ENCODE measurements at places on chromosomes 6 and 20.

DNA sequence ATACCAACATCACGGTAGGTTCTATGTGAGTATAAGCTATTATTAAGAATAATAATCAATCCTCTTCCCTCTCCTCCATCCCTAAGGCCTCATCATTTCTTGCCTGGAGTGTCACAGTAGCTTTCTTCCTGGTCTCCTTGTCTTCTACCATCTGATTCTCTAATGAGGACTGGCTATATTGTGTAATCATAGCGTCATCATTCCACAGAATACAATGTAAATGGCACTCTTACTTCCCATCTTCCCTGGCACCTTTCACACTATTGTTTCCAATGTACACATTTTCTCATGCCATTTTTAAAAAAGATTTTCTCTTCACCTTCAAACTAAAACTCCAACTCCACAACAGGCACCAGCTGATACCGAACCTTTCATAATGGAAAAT, 2.2 kb upstream of the BTN3A2 start:
- no peak for DNase-seq

DNA sequence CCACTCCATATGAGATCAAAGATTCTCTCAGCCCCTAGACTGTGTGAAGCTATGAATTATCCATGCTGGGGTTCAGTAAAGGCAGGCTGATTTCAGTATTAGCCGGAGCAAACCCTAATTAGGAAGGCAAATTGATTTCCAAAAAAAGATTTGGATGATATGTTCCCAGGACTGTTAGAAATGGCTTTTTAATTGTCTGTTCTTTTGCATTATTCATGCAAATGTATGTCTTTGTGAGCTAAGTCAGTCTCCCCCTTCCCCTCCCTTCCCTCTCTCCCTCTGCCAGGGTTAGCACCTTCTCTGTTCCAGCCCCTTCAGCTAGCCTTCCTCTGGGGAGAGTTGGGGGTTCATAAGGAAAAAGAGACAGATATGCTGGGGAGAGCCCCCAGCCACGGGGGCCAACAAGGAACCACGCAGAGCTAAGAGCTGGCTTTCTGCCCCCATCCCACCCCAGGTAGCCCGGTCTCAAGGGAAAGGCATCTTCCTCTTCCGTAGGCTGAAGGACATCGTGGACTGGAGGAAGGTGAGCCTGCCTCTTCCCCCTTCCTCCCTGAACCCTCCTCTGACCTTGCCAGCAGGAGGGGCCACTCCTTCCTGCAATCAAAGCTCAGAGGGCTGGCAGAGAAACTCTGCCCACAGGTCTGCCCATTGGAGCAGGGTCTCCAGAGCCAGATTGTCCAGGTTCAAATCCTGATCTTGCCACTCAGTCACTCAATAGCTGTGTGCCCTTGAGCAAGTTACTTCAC, 32.3 kb downstream of the PDRG1 start:
- DNase-seq: no peak

DNA sequence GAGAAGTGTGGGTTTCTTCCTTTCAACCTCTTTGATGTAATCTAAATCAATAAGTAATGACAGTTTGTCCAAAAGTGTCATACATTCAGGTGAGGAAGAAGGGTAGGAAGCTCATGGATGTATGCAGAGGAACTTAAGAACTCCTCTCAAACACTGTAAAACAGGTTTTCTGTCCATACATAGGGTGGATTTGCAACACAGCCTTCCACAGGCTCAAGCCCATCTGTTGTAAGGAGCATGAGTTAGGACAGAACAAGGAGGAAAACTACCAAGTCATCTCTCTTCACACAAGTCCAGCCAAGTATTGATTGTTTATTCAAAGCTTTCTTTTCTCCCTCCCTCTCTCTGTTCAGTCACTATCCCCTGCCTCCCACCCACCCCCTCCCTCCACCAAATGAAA, 49.0 kb upstream of the CDYL start:
- DNase-seq: no peak

DNA sequence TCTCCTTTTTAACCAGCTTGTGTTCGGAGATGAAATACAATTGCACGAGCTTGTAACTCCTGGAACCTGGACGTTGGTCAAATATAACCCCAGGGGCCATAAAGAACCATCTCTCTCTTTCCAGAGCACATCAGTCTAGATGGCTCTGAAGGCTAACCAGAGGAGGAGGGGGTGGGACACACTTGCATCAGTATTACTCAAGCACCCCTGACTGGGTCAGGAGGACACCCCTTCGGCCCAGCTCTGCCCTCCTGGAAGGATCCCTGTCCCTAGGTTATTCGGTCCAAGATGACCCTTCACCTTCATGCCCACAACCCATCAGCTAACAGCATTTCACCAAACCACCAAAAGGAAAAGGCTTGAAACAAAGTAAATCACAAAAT, 67.1 kb downstream of the FYN start:
- DNase-seq: no peak

DNA sequence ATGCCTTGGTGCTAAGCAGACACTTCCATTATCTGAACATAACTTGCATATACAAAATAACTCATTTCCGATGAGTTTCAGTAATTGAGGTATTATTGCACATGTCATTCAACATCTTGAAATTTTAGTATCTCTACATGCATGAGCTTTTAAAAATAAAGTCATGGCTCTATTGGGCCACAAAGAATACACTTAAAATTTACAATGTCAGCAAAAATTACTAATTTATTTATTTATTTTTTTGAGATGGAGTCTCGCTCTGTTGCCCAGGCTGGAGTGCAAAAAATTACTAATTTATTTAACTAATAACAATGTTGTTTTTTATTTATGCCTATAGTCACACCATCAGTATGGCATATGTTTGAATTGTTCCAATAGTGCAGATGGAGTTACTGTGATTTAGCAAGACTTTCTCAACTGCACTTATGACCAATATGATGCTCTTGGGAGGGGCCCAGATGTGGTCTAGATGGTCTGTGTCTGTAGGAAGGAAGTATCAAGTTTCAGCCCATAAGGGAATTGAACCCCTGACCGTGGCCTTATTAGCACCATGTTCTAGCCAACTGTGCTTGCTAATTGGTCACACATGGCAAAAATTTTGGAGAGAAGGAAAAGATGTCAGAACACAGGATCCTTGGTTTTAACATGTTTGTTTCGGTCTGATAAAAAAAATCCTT, 370.7 kb upstream of the TSHZ2 start:
- no peak for DNase-seq

GRCh38 chr6:119207971-119208725, 129.7 kb upstream of the FAM184A start:
- DNase-seq: peak; percentile 55

DNA sequence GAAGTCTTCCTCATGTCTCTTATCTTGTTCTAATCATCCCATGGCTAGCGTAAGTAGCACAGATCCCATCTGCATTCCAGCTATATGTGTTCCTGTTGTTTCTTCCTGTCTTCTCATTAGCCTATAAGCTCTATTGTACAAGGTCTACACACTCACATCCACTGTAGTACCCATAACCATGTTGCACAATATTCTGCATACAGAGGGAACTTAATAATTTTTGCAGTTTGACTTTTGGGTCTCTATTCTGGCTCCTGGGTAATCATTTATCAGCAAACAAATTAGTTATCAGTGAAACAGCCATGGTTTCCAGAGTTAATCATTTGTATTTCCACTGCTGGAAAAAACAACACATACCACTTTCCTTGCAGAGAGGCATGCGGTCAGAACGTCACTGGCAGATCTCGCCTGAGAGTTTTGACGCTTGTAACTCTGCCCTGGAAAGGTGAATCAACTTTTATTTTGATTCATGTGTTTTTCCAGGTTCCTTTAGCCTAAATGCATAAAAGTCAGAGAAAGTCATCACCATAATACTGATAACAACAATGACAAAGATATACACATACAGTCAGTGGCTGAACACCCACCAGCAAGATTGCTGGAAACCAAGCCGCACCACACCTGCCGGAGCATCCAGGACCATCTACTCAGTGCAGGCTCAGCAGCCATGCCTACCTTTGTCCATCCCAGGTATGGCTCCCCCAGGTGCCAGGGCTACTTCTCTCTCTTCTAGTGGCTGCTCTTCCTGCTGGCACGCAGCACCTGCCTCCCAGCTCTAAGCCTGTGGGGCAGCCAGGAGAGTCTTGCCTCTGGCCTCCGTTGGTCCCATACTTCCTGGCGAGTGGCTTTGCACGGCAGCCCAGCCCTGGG, 158.2 kb downstream of the QRSL1 start:
- no peak for DNase-seq

GRCh38 chr6:163897669-163898068, 483.2 kb downstream of the QKI start:
- DNase-seq: no peak

- DNase-seq: no peak
Measured at GRCh38 chr6:255041-255750, 37.1 kb upstream of the DUSP22 start.

GRCh38 chr6:132400883-132401617, at the start of gene MOXD1:
TSS of gene MOXD1 (minus strand) at chr6:132401475. CDS start at chr6:132401426, 49 bp downstream.
- peak; percentile 34 for DNase-seq

DNA sequence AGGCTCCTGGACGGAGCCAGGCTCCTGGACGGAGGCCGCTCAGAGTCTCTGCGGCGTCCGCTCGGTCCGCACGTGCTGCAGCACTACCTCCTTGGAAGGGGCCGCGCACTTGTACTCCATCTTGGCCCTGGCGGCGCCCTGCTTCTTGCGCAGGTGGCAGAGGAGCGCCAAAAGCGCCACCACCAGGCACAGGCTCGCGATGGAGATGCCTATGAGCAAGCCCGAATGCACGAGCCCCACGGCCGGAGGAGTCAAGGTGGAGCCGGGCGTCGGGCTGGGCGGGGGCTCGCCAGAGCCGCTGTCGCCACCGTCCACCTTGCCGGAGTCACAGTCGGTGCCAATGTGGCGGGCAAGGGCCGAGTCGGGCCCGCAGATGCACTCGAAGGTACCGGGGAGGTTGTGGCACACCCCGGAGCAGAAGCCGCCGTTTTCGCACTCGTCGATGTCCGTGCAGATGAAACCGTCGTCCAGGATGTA, 1.7 kb downstream of the THBD start:
- DNase-seq: no peak

DNA sequence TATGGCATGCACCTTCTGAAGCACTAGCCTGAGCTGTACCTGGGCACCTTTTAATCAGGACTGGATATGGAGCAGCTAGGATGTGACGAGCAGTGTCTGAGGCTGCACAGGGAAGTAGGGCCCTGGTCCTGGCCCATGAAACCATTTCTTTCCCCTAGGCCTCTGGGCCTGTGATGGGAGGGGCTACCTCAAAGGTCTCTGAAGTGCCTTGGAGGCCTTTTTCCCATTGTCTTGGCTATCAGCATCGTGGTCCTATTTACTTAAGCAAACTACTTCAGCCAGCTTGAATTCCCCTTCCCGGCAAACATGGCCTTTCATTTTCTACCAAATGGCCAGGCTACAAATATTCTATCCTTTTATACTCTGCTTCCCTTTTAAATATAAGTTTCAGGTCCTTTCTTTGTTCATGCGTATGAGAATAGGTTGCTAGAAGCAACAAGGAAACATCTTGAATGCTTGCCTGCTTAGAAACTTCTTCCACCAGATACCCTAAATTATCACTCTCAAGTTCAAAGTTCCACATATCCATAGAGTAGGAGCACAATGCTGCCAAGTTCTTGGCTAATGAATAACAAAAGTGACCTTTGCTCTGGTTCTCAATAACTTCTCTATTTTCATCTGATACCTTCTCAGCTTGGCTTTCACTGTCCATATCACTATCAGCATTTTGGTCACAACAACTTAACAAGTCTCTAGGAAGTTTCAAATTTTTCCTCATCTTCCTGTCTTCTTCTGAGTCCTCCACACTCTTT, 673.1 kb downstream of the HTR1B start:
- DNase-seq: no peak

- no peak for DNase-seq
Measured at GRCh38 chr20:39282619-39283092, 320.5 kb downstream of the DHX35 start.

GRCh38 chr20:25083773-25084625, 2.1 kb upstream of the VSX1 start:
- no peak for DNase-seq

DNA sequence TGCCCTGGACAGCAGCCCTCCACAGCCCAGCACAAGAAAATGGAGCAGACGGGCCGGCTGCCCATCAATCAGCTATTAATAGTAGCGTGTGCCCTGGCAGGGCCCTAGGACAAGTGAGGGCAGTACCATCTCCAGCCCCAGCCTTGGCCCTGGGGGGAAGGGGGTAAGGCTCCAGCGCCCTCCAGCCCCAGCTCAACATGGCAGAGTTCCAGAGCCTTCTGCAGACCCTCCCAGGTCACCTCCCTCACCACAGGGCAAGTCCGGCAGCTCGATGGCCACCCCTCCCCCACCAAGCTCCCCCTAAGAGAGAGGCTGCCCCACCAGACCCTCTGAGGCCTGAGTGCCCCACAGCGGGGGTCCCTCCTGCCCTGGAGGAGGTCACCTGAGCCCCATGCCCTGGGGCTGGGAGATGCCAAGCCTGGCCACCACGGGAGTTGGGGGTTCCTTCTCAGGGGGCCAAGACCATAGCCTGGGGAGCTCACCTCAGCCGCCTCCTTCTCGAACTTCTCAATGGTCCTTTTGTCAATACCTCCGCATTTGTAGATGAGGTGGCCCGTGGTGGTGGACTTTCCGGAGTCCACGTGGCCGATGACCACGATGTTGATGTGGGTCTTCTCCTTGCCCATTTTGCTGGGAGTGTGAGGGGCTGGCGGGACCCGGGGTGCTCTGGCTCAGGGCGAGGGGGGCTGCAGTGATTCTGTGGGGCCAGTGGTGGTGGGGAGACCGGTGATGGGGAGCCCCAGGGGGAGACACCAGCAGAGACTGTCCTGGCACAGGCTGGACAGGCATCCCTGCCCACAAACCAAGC, 1.5 kb downstream of the EEF1A2 start:
- DNase-seq: no peak

GRCh38 chr20:25076731-25077609, 5.0 kb downstream of the VSX1 start:
- peak; percentile 48 for DNase-seq

DNA sequence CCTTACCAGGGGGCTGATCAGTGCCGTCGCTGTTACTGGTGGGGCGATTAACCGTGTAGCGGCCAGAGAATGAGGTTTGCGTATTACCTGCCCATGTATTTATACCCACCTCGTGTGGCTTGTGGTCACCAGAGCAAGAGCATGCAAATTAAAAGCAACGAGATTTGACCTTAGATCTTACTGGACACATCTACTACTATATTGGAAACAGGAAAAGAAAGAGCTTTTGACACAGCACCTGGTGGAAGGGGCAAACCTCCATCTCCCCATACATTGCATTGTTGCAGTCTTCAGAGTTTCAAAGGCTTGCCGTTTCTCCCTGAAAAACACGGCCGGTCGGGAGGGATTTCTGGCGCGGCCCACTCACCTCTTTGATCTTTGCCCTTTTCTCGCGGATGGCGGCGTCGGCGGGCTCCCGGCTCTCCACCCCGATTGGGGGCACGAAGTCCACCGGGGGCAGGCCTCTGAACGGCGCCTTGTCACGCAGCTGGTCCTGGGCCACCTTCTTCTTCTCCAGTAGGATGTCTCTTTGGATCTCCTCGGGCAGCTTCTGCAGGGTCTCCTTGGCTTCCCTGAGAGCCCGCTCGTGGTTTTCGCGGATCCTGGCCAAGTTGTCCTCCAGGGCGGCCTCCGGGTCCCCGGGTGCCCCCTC, 1.3 kb downstream of the MAN1A1 start:
- no peak for DNase-seq

GRCh38 chr20:31595654-31596411, 9.3 kb upstream of the ID1 start:
- DNase-seq: peak; percentile 97

- no peak for DNase-seq
Measured at GRCh38 chr6:150102750-150103270, 33.9 kb upstream of the ULBP3 start.

- DNase-seq: no peak
Measured at GRCh38 chr20:50259705-50260478, 69.3 kb downstream of the CEBPB start.

All from fibroblast of pulmonary artery (primary cell).